ENCODE measurements at places on chromosomes 1 and 21. TPM values are rescaled to one million over a fixed set of nuclear protein-coding genes. Genes with fewer than 3 reads are reported as not detected.

ZNF697 gene
- total RNA-seq = 12.9 TPM

CRNN gene
- not detected for total RNA-seq

HES3 gene
- total RNA-seq = not detected

CHI3L2 gene
- not detected for total RNA-seq

OR2M5 gene
- not detected for total RNA-seq

LCE1B gene
- total RNA-seq = not detected

TRPM2 gene
- total RNA-seq = not detected

VASH2 gene
- under 0.01 TPM for total RNA-seq
